ENCODE measurements at places on chromosomes 6 and 20. TPM values are rescaled to one million over a fixed set of nuclear protein-coding genes. Genes with fewer than 3 reads are reported as not detected.

CTAGE9 gene
- polyA plus RNA-seq = not detected

TREM2 gene
- not detected for polyA plus RNA-seq

MARCKS gene
- 118 TPM for polyA plus RNA-seq

AGPAT4 gene
- 3.1 TPM for polyA plus RNA-seq

NR2E1 gene
- polyA plus RNA-seq = not detected

GRCh38 chr6:33827546-33828451 lies 24.0 kb upstream of the MLN start:
- DNase-seq = no peak

GRCh38 chr20:14235355-14235754 lies 102.1 kb downstream of the FLRT3 start:
- peak; percentile 65 for DNase-seq

- no peak for DNase-seq
Measured at GRCh38 chr20:24273251-24273650, 196.2 kb upstream of the SYNDIG1 start.

DNA sequence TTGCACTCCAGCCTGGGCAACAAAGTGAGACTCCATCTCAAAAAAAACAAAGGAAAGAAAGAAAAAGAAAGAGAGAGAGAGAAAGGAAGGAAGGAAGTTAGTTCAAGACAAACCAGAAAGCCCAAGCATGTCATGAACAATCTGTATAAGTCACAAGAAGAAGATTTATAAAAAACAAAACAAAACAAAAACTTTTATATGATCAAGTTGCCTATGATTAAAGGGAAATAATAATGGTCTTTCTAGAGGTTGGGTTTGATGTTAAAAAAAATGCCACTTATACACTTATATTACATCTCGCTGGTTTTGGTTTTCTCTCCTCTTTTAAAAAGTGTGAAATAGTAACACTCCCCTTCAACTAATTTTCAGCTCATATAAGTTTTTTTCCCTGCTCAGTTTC lies 146.2 kb upstream of the CARMIL1 start:
- DNase-seq = no peak

GRCh38 chr6:165755583-165755982 lies 92.5 kb upstream of the PDE10A start:
- DNase-seq = no peak

GRCh38 chr6:89120371-89120770 lies 2.5 kb upstream of the SRSF12 start:
- no peak for DNase-seq

DNA sequence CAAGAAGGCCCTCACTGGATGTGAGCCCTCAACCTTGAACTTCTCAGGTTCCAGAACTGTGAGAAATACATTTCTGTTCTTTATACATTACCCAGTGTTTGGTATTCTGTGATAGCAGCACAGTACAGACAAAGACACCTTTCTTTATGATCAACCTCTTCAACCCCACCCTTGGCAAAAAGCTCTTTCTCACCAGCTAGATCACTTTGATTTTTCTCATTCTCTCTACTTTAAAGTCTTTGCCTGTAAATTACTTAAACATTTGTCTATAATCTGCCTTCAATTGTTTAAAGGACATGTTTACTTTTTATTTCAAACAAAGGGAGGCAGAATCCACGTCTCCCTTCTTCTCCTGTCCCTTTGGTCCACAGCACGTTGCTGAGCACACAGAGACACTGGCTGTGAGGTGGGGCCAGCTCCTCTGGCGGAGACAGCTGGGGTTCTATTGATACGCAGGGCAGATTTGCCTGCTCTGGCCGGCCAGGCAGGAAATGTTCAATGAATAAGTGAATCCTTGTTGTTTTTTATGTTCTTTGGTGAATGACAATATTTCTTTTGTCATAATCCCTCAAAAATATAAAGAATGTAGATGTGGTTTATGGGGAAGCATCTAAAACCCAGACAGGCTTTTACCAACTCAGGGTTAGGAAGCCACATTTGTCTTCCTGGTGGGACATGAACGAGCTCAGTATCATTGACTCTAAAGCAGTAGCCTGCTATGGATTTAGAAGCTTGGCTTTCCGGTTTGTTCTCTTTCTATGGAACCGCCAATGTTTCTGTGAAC lies 52.9 kb downstream of the NEDD9 start:
- no peak for DNase-seq

DNA sequence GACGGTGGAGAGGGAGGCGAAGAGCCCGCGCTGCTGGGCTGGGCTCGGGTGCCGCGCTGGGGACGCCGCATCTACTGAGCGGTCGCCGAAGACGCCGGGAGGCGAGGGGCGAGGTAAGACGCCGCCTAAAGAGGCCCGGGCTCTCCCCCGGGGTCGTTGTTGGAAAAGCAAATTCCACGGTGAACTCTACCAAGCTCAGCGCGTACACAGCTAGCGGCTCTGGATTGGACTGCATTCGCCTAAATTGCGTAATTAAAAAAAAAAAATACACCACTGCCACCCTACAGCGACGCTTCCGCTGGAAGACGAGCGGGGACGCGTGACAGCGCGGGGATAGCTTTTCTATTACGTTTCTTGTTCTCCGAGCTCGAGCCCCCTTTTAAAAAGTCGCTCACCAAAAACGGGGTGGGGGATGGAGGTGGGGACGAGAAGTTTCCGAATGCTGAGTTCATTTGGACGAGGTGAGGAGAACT lies 92.0 kb upstream of the PRDM1 start:
- DNase-seq = peak; percentile 12

- DNase-seq = no peak
Measured at GRCh38 chr6:96675597-96675996, 112.7 kb downstream of the FHL5 start.

GRCh38 chr6:83514866-83515466 lies 2.6 kb downstream of the PRSS35 start:
- DNase-seq = no peak

GRCh38 chr6:127971945-127972391 lies 71.1 kb upstream of the THEMIS start:
- DNase-seq = peak; percentile 67

- DNase-seq = no peak
Measured at GRCh38 chr6:118618676-118619377, 32.6 kb downstream of the CEP85L start.

DNA sequence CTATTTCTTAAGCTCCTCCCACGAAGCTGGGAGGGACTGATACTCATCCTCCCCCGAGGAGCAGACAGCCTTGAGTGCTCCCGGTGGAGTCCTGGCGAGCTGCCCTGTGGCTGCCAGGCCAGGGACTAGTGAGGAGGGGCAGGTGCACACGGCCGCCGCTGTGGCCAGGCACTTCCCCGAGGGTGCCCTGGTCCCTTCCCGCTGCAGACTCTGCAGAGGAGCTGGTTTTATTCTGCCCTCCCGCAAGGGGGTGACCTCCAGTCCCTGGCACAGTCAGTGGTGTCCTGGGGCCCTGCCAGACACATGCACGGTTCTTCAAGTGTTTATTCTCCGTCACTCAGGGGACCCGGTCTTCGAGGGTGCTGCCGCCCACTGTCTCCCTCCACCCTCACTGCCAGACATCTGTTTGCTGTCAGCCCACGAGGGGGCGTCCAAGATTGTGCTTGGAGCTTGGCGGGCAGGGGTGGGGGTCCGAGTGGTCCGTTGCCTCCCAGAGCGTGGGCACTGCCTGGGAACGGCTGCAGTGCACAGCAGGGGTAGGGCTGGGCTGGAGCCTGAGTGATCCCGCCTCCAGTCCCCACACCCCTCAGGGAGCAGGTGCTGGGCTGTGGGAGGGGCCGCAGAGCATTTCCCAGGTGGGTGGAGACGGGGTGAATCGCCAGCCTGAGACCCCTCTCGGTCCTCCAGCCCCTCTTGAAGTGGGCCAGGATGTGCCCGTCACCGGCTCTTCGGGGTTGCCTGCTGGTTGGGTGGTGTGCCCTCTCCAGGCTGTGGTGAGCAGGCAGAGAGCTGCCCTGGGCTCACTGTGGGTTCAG lies 3.1 kb upstream of the CABLES2 start:
- DNase-seq = no peak

Data from BJ (cell line).